ENCODE measurements at places on chromosomes 5 and 9.

- no peak for DNase-seq
- peaks cover 20% of the 10 kb centered on the region for H3K4me1 ChIP-seq
- H3K36me3 ChIP-seq, result peaks cover 57% of the 10 kb centered on the region
- H3K27ac ChIP-seq, result no peak overlapping the region
- H3K27me3 ChIP-seq, result no peaks in the 10 kb centered on the region
Measured at GRCh38 chr5:154055201-154055600, 16.4 kb downstream of the MFAP3 start.

DNA sequence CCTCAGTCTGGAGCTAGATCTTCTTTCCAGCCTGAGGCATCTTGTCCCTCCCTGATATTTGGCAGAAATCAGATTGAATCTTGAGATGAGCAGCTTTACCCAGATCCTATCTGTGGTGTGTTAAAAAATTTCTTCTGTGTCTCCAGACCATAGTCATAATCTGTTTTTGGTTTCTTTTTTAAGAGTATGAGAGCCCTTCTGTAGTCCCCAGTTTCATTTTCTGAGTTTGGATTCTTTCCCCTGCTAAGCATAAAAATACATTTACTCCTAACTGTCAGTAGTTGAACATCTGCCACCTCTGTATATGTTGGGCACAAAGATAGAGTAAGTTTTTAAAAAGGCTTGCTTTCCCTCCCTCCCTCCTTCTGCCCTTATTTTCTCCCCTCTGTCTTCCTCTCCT lies 137.7 kb downstream of the CNTLN start:
- no peaks in the 10 kb centered on the region for H3K27me3 ChIP-seq
- DNase-seq, result no peak
- H3K36me3 ChIP-seq, result no peaks in the 10 kb centered on the region
- H3K27ac ChIP-seq, result no peak overlapping the region

DNA sequence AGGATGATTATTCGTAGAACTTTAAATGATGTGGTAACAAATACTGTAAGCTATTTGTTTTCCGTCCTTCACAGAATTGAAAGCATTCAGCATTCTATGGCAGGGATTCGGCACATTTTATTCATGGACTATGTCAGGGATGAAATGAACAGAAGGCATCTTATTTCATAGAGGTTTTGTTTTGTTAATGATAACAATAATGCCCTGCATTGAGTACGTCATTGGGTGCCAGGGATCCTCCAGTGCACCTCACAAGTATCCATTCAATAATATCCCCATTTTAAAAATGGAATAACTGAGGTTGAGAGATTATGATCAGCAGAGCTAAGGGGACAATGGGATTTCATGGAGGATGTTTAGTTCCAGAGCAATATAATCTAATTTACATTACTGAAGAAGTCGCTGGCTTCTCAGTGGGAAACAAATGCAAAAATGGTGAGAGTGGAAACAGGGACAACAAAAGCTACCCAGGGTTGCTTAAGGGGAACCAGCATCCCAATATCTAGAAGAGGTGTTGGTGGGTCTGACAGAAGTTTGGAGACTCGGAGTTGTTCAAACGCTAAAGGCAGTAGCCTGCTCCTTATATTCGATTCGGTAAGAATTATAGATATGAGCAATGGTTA lies 985.7 kb upstream of the WWC1 start:
- H3K27ac ChIP-seq, result no peak overlapping the region
- no peaks in the 10 kb centered on the region for H3K27me3 ChIP-seq
- no peak overlapping the region for H3K4me3 ChIP-seq
- no peak for DNase-seq
- H3K4me1 ChIP-seq, result no peaks in the 10 kb centered on the region

DNA sequence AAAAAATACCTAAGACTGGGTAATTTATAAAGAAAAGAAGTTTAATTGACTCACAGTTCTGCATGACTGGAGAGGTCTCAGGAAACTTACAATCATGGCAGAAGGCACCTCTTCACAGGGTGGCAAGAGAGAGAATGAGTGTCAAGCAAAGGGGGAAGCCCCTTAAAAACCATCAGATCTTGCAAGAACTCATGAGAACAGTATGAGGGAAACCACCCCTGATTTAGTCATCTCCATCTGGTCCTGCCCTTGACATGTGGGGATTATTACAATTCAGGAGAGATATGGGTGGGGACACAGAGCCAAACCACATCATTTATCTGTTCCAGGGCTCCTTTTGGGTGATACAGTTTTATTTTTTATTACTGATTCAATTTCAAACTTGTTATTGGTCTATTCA lies 23.2 kb upstream of the ADAMTS16 start:
- no peaks in the 10 kb centered on the region for H3K4me1 ChIP-seq
- H3K4me3 ChIP-seq, result no peak overlapping the region
- peaks cover 6% of the 10 kb centered on the region for H3K27me3 ChIP-seq
- DNase-seq, result no peak

DNA sequence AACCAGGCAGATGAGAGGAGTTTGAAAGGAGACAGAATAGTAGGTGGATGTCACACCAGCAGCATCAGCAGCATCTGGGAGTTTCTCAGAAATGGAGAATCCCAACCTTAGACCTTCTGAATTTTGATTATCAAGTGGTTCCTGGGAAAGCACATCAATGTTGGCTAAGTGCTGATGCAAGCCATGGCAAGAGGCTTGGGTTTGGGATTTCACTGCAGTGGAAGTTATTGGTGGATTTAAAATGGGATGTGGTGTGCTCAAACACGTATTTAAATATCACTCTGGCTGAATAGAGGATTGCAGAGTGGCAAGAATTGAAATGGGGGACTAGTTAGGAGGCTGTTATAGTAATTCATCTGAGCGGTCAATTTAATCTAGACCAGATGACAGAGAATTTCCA lies 387.8 kb upstream of the WWC1 start:
- no peak overlapping the region for H3K4me3 ChIP-seq
- no peaks in the 10 kb centered on the region for H3K27me3 ChIP-seq
- no peaks in the 10 kb centered on the region for H3K4me1 ChIP-seq
- no peaks in the 10 kb centered on the region for H3K36me3 ChIP-seq

GRCh38 chr5:75566710-75567309 lies 44.4 kb upstream of the ANKDD1B start:
- H3K4me1 ChIP-seq, result peaks cover 48% of the 10 kb centered on the region
- H3K27me3 ChIP-seq, result no peaks in the 10 kb centered on the region
- H3K36me3 ChIP-seq, result peaks cover 31% of the 10 kb centered on the region
- H3K4me3 ChIP-seq, result peak overlapping the region; percentile 65

GRCh38 chr5:80275347-80275746 lies 19.5 kb upstream of the SERINC5 start:
- DNase-seq, result no peak
- H3K36me3 ChIP-seq, result no peaks in the 10 kb centered on the region
- no peak overlapping the region for H3K4me3 ChIP-seq
- H3K27me3 ChIP-seq, result no peaks in the 10 kb centered on the region
- peaks cover 21% of the 10 kb centered on the region for H3K4me1 ChIP-seq

DNA sequence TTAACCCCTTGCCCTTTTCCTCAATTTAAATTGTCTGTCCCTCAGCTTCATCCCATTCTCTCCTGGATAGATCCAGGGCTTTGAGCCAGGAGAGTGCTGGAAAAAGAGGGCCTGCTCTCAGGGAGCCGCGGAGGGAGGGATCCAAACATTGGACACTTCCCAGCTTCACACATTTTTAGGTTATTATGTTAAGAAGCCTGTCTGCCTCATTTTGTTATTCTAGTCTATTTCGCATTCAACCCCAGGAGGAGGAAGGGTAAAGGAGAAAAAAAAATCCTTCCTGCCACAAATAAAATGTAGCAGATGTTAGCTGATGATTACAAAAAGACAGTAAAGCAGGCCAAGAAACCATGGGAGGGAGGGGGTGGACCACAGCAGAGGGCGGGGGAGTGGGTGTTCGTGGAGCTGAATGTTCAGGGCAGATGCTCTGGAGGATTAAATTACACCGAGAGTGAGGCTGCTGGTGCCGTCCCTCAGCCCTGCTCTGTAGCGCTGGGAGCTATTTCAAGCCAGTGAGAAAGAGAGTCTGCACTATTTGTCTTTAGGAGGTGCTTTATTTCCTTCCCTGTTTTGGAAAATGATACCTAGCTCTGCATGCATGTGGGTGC lies 60.6 kb upstream of the ZFR start:
- DNase-seq, result no peak
- peaks cover 15% of the 10 kb centered on the region for H3K4me1 ChIP-seq
- peak overlapping the region; percentile 19 for H3K27ac ChIP-seq
- H3K4me3 ChIP-seq, result peak overlapping the region; percentile 3
- H3K27me3 ChIP-seq, result peaks cover 3% of the 10 kb centered on the region
- no peaks in the 10 kb centered on the region for H3K36me3 ChIP-seq

GRCh38 chr9:85430659-85431338 lies 311.0 kb downstream of the AGTPBP1 start:
- H3K36me3 ChIP-seq, result no peaks in the 10 kb centered on the region
- H3K27me3 ChIP-seq, result peaks cover 39% of the 10 kb centered on the region
- no peak for DNase-seq
- no peaks in the 10 kb centered on the region for H3K4me1 ChIP-seq
- H3K4me3 ChIP-seq, result no peak overlapping the region
- H3K27ac ChIP-seq, result no peak overlapping the region

DNA sequence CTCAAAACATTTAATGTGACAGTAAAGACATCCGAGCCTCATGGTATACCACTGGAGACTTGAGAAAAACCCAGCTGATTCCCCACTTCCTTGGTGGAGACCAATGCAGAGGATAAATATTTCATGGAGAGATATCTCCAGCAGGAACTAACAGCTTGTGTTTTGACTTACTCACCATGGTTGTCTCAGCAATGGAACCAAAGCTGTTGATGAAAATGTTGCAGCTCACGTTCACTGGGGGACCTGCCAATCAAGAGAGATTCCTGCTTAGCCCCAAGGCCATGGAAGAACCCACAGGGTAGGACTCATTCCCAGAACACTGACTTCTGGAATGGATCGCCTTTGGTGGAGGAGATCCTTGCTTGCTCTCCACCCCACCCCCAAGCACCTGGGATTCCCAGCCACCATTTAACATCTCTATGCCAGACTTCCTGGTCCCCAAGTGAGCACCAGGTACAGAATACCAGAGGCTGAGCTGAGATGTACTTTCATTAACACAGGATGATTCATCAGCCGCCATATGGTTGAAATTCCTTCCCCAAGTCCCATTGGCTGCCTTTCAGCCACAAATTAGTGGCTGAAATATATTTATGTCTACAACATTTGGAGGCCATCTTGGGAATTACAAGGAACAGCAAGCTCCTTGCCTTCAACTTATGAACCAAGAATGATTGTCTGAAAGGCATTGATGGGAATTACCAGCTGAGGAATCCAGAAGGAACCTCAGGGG lies 37.9 kb downstream of the GLRA1 start:
- no peak for DNase-seq
- H3K27me3 ChIP-seq, result no peaks in the 10 kb centered on the region
- H3K27ac ChIP-seq, result no peak overlapping the region
